ENCODE measurements at places on chromosomes 1 and 21. TPM values are rescaled to one million over a fixed set of nuclear protein-coding genes. Genes with fewer than 3 reads are reported as not detected.

The ADGRL4 gene
- not detected for total RNA-seq

The FCGR3A gene
- total RNA-seq: not detected

The SMG5 gene
- total RNA-seq: 93.7 TPM

The WDR3 gene
- total RNA-seq: 33.8 TPM

The MCL1 gene
- total RNA-seq: 351 TPM

The MYBPH gene
- not detected for total RNA-seq

The MAP3K21 gene
- 17.7 TPM for total RNA-seq

The KRTAP19-1 gene
- total RNA-seq: not detected

The DISP1 gene
- total RNA-seq: 2.1 TPM

The NUDT17 gene
- total RNA-seq: 2.7 TPM

The MX2 gene
- total RNA-seq: 13.0 TPM

The SPRR1A gene
- not detected for total RNA-seq

The PROK1 gene
- total RNA-seq: not detected
